ENCODE measurements at places on chromosomes 5 and 9. TPM values are rescaled to one million over a fixed set of nuclear protein-coding genes. Genes with fewer than 3 reads are reported as not detected.

Gene NEUROG1
- not detected for total RNA-seq

Gene STC2
- total RNA-seq = not detected

Gene KLF4
- total RNA-seq = 13.2 TPM

Gene PHF19
- 60.3 TPM for total RNA-seq

DNA sequence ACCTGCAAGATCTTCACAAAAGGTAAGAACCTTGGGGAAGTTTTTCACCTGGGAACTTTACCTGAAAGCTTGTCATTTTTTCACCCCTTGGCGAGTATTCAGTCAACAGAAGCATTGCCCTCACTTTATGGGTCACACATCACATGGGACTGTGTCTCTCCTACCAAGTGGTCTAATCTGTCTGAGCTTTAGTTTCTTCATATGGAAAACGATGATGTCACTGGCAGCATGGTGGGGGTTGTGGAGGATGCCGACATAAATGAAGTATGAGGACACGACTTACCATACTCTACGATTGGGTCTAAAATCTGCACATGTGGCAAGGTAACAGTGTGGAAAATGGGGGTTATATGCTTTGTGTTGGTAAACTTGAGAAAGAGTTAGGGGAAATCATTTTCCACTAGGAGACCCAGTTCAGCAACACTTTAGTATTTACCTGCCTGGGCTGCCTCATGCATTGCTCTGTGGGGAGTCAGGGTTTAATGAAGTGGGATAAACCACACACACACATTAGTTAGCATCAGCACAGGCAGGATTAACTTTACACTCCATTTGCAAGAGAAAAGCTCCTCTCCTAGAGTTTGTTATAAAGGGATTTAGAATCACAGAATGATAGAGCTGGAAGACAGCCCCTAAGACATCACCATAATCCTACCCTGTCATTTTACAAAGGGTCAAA is 19.8 kb upstream of the PAX5 start:
- no peak for DNase-seq

GRCh38 chr9:136839229-136840139 is 2.8 kb upstream of the AJM1 start:
- no peak for DNase-seq

DNA sequence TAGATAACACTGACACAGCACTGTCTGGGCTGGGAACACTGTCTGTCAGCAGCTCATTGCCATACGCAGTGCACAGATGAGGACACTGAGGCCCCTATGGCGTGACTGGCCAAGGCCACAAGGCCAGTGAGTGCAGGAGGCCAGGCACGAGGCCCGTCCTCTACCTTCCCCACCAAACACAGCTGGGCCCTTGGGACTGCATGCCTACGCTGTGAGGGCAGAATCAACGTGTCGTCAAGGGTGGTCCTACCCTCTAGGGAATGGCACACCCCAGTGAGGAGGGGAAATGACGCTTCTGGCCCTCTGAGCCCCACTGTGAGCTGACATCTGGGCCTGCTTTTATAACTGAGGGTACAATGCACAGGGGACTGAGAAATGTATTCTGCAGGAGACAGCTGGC is 42.1 kb upstream of the SLC25A51 start:
- no peak for DNase-seq

DNA sequence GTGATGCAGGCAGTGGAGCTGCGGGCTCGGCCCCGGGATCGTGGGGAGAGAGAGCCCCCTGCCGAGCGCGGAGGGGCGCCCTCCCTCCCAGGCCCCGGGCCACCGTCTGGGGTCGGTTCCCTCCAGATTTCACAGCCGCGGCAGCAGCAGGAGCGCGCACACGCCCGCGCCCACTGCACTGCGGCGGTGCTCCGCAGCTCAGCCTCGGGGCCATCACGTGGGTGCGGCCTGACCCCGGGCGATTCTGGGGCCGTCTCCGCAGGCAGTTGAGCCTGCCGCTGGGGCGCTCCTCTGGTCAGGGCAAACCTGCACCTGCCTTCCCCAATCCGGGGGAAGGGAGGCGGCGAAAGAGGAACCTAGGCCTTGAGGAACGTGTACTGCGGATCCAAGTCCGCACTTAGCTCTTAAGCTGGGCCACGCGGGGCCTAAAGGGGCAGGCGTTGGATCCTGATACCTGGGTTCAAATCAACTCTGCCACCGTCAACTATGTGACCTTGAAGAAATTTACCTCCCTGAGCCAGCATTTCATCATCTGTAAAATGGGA is 9.4 kb upstream of the DELE1 start:
- peak; percentile 27 for DNase-seq

GRCh38 chr5:79990205-79990597 is 861 bp downstream of the MTX3 start:
- DNase-seq = no peak

DNA sequence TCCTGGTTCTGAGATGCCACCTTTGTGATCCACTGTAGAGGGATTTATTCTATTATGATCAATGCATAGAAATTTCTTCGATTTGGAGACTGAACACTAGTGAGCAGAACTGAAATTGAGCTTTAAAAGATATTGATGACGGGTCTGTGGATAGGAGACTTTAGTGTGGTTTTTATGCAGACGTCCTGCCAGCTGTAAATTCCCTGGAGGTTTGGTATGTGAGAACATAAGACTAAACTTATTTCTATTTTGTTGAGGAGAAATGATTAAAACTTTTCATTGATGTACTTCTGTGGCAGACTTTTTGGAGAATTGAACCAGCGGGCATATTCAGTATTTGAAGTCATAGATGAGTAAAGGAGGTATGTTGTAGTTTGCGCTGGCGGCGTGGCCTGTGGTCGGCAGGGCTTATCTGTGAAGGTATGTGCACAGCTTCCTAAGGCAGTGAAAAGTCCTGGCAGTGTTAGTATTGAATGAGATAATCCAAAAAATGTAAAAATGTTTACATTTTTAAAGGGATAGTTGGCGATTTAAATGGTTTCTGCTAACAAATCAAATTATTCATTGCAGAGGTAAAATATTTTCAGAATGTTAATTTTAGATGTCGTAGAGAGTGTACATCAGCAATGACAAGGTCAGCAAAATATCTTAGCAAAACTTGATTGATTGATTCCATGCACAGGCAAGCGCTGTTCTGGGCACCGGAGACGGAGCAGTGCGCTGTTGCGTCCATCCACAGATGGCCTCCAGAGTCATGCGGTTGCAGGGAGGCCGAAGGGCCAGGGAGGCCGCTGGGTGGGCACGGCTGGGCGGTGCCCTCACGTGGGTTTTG is 20.4 kb downstream of the TENT4A start:
- no peak for DNase-seq

DNA sequence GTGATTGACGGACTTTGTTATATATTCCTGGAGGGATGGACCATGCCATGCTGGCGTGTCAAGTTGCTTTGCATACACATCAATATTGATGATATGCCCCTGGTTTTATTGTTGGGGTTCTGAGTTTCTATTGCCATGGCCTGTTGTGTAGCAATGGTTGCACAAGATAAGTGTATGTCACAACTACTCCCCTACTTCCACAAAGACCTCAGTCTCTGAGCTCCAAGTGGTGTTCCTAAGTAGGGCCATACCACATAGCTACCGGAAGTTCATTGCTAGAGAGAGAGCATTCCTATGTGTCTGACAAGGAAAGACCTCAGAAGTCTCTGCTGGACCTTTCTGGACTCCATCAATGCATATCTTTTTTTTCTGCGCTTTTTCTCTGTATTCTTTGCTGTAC is 19.8 kb downstream of the TXNDC8 start:
- DNase-seq = no peak

DNA sequence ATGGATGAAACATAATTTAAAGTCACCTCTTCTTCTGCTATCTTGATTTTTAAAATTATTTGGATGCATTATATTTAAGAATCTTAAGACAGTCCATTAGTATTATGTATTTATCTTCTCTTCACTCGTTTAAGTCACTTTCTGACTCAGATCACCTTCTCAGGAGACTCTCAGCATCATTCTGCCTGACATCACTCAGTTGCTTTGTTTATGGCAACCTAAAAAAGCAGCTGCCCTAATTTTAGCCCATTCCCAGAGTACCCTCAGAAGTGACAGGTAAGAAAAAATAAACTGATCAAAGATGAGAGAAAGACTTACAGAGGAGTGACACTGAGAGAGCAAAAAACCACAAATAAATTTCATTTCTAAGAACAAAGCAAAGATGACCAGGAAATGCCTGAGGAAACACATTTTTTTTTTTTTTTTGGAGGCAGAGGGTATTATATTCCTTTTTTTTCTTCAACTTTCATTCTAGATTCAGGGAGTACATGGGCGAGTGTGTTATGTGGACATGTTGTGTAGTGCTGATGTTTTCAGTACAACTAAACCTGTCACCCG is 140.5 kb downstream of the MUSK start:
- no peak for DNase-seq

DNA sequence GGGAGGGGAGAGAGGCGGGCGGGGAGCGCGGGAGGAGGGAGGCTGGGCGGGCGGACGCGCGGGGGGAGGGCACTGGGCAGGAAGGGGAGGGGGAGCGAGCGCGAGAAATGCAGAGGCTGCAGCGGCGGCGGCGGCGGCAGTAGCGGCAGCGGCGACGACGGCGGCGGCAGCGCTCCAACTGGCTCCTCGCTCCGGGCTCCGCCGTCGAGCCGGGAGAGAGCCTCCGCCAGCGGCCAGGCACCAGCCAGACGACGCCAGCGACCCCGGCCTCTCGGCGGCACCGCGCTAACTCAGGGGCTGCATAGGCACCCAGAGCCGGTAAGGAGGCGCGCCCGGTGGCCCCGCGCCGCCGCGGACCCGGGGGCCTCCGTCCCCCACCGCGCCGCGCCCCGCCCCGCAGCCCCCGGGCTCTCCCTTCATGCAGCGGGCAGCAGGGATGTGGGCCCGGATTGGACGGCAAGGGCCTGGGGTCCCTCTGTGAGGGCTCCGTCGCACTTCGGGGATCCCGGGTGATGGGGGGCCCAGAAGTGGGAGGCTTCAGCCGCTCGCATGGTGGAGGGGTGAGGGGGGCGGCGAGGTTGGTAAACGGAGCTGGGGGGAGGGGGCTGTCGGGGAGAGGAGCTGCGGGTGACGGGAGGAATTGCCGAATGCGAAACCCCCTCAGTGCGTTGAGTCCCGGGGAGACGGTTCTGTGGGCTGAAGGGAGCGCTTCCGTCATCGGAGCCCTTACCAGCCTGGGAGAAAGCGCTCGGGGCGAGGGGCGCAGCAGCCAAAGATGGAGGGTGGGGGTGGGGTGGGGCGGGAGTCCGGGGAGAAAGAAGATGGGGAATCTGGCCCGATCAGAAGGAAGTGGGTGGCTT is at the start of gene BASP1:
Gene BASP1, plus strand, starts transcription at position 139 of the 860 bp plus-strand sequence. CDS start 57,586 bp downstream, outside the sequence.
- DNase-seq = no peak

- DNase-seq = no peak
Observed at GRCh38 chr9:132996526-132996925, 18.0 kb downstream of the GFI1B start.

- no peak for DNase-seq
Observed at GRCh38 chr9:127679506-127679905, 27.3 kb upstream of the CFAP157 start.

DNA sequence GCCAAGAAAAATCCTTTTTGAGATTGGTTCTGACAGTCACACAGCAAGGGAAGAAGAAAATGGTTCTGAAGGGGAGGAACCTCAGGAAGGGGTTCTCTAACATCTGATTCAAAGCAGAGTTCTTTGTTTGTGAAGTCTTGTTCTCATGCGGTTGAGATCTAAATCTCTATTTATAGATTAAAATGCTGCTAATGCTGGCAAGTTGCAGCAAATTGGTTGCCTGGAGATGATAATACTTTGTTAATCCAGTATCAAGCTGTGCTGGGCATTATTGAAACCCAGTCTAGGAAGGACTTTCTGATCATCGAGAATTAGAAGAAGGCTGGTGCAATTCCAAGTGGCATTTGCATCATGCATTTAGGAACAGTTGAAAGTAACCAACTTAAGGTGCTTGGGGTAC is 34.0 kb upstream of the SLC28A3 start:
- no peak for DNase-seq

DNA sequence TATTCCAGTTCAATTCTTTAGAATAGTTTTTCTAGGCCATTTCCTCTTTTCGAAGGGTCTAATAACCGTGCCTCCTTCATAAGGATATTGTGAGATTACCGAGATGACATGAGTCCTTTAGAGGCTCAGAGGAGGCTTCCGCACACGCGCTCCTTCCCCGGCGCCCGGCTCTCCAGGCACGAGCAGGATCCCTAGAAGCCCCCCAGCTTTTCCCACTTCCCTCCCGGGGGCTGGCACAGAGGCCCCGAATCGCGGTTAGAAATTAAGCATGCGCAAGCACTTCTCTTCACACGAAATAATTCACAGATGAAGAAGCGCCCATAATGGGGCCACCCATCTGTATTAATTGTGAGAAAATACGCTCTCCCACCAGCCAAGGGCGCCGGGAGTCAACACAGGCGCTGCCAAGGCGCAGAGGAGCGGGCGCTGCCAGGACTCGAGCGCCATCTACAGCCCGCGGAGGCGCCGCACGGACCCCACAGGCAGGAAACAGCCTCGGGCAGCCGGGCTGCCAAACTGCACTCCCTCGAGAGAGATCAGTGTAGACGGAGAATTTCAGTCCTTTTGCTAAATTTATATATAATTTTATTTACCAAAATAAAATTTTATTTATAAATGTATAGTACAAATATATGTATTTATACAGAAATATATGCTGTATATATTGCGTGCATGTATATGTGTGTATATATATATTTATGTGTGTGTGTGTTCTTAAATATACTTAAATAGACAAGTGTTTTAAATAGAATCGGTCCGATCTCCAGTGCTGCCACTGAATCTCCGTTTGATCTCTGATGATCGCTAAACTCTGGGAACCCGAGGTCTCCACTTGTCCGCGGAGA is 258.1 kb upstream of the NFIL3 start:
- DNase-seq = peak; percentile 33

GRCh38 chr9:99108131-99108530 is 3.2 kb downstream of the TGFBR1 start:
- no peak for DNase-seq

DNA sequence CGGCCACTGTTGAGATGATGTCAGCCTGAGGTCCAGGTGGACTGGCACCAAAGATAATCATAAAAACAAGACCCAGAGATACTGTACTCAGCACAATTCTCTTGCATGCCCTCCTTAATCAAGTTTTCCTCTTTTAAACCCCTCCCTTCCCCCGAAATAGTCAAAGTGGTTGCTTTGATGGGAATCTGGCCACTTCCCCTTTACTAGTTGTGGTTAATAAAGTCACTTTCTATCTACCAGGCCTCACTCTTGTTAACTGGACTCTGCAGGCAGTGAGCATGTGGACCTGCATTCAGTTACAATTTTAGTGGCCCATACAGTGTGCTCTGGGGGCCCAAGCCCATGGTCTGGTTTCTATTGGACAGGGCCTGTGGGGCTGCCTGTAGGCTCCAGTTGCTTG is 17.5 kb downstream of the FBP2 start:
- no peak for DNase-seq

Data from CD4-positive, alpha-beta T cell (primary cell).